AG08396 (cell line): ENCODE measurements at places on chromosomes 1 and 21.

GRCh38 chr1:81760477-81761097 is 40.1 kb upstream of the ADGRL2 start:
- peak; percentile 9 for DNase-seq

- DNase-seq, result no peak
Measured at GRCh38 chr1:97758541-97759057, 162.2 kb downstream of the DPYD start.

DNA sequence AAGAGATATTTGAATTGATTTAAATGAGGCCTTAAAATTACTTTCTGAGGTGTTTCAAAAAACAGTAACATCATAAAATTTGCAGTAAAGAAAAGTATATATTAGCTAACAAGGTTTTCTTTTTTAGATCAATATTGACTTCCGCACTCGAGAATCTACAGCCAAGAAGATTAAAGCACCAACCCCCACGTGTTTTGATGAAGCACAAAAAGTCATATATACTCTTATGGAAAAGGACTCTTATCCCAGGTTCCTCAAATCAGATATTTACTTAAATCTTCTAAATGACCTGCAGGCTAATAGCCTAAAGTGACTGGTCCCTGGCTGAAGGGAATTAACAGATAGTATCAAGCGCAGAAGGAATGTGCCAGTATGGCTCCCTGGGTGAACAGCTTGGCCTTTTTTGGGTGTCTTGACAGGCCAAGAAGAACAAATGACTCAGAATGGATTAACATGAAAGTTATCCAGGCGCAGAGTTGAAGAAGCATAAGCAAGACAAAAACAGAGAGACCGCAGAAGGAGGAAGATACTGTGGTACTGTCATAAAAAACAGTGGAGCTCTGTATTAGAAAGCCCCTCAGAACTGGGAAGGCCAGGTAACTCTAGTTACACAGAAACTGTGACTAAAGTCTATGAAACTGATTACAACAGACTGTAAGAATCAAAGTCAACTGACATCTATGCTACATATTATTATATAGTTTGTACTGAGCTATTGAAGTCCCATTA is 3.6 kb downstream of the RGS1 start:
- DNase-seq, result no peak

DNA sequence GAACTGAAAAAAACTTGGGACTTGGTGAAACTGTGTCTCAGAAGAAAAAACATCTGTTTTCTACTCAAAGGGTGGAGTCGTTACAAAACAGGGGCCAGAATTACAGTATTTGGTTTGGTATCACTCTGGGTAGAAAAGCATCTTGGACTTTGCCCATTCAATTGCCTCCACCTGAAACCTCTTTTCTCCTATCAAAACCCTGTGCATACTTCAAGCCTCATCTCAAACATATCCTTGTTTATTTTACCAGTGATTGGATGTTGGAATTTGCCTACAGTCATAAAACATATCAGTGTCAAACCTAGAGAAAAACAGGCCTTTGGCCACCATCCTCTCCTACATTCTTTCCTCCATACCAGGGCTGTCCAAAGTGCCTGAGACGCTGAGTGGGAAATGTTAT is 281.5 kb downstream of the PLPP3 start:
- DNase-seq, result no peak

DNA sequence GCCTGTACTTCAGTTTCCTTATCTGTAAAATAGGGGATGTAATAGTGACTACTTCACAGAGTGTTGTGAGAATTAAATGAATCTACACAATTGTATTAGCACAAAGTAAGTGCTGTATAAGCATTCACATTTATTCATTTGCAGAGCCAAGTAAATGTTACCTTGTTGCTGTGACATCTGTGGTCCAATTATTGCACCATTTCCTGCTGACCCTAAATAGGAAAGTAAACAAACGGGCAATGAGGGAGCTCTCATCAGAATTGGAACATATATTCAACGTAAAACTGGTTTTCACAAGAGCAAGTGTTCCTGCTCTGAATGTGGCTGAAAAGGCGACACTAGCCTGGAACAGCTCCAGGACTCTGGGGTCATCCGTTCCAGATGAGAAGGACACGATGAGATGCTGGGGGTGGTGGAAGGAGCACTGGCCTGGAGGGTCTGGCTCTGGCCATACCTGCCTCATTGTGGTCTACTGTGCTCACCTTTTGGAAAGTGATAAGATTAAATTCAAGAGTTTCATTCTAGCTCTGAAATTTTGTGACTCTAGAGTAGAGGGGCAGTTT is 34.5 kb downstream of the PROX1 start:
- DNase-seq, result no peak

DNA sequence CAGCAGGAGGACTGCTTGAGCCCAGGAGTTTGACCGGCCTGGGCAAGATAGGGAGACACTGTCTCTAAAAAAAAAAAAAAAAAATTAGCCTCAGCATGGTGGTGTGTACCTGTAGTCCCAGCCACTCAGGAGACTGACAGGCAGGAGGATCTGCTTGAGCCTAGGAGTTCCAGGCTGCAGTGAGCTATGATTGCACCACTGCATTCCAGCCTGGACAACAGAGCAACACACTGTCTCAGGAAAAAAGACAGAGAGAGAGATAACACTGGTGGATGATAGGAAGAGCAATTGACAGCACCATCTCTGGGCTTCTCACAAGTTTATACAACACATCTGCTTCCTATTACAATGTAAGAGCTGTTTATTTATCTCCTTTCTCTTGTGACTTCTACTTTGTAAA is 2.4 kb upstream of the RNU11 start:
- no peak for DNase-seq

GRCh38 chr1:153775458-153776327 is 486 bp downstream of the SLC27A3 start:
- DNase-seq, result peak; percentile 70

DNA sequence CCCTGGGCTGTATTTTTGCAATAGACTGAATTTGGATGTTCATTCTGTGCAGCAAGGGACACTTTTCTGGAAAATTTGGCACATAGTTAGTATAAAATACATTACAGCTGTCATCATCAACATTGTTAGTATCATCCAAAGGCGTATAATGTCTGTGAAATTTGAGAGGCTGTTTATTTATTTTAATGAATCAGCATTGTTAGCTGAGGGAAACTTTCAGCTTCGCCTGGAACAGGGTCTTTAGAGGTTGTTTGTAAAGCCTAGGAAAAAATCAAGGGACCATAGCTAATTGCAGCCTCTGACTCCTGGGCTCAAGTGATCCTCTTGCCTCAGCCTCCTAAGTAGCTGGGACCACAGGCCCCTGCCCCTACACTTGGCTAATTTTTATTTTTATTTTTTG is 106.8 kb upstream of the USP24 start:
- peak; percentile 34 for DNase-seq

DNA sequence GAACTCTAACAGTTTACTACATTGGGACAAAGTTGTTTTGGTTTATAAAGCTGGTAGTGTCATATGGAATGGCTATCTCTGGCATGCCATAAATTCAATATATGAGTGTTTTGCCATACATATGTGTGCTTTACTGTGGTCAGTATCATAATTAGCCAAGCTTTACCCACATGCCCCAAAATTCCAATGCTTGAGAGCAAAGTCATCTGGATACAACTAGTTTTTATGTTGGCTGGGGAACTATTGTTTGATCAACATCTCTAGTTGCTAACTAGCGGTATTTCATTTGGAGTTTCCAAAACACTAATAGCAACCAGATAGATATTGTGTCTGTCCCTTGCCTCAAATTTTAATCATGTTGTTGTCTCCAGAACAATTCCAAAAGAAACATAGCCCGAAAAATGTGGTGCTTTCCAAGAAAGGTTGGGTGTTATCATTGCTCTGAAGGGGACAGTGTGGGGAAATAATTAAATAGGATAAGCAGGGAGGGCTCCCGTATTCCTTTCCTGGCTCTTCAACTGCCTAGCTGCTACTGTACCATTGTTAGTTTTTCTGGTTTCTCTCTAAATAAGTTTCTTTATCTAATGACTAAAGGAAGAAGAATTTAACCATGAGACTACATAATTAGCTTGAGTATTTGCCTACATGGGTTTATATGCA is 136.1 kb downstream of the TGFB2 start:
- no peak for DNase-seq

- no peak for DNase-seq
Measured at GRCh38 chr1:28134651-28135207, 41.8 kb downstream of the PTAFR start.

GRCh38 chr1:89100412-89100811 is 25.5 kb downstream of the GBP2 start:
- no peak for DNase-seq

GRCh38 chr1:83060651-83061390 is 938.1 kb downstream of the TTLL7 start:
- DNase-seq, result no peak

DNA sequence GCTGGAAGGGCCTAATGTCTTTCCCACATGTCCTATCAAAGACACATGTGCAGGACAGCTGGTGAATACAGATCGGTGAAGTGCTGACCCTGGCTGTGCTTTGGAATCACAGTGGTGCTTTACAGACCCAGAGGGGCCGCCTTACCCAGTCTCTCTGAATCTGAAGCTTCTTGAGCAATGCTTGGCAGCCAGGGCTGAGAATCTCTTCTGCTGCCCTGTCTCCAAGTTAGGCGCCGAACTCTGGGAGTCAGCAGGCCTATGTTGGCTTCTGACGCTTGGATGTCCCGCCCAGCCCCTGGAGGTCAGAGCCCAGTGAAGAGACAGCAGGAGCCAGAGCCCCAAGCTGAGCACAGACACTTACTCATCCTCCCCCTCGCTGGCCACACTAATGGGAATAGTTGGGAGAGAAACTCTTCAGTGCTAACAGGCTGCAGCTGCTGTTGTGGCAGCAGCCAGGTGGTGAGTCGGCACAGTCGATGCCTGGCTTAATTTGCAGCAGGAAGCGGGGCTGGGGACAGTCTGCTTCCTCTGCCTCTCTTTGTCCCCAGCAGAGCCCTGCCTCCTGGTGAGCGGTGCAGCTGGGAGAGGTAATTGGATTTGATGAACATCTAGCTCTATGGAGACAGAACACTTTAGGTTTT is 68.1 kb downstream of the URB2 start:
- no peak for DNase-seq

GRCh38 chr21:41612674-41613532 is 104.9 kb upstream of the TMPRSS2 start:
- peak; percentile 86 for DNase-seq

DNA sequence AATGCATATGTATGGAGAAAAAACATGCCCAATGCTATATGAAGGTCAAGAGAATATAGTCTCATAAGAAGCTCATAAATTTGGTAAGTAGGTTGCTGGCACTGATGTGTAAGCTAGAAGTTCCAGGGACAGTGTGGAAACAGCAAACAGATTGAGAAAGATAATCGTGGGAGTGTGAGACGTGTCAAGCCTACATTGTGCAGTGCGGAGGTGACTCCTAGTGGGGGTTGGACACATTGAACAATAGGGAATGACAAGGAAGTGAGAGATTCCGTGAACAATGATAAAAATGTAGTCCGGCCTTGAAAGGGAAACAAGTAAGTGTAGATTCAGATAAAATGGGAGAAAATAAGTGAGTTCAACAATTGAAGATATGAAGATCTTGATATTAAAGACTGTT is 788.4 kb upstream of the PRMT6 start:
- no peak for DNase-seq

DNA sequence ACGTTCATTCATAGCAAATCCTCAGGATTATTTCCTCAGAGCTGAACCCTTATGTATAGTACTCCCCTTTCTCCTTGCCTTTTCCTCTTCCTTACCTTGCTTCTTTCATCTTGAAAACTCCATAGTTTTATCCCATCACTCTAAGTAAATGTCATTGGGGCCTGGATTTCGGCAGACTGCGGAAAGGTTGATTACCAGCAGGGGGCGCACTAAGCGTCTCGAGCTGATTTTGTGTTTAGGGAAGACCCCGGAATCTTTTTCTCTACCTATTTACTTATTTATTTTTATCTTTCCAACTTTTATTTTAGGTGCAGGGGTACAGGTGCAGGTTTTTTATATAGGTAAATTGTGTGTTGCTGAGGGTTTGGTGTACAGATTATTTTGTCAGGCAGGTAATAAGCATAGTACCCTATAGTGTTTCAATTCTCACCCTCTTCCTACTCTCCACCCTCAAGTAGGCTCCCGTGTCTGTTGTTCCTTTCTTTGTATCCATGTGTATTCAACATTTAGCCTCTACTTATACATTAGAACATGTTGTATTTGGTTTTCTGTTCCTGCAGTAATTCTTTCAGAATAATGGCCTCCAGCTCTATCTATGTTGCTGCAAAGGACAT is 11.4 kb upstream of the MTARC1 start:
- DNase-seq, result peak; percentile 44

DNA sequence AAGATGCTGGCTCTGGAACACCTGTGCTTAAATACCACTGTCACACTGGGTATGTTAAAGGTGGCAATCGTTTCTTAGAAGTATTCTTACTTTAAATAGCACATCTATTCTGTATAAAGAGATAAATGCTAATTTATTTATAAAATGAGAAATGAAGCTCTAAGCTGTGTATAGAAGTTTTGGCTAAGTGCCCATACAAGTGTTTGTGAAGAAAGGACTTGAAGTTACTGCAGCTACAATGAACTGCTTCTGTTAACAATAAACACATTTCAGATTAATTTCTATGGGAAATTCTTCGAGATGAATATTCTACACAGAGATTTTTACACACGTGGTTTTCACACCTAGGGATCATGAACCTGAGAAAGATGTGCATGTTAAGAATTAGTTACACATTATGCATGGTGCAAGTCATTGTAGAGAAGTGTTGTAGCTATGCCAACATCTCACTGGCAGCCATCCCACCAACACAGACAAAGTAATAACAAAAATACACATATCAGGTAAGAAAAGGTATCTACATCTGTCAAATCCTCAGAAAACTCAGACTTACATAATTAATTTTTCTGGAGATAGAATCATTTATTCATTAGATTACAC is 16.2 kb downstream of the COL24A1 start:
- no peak for DNase-seq

DNA sequence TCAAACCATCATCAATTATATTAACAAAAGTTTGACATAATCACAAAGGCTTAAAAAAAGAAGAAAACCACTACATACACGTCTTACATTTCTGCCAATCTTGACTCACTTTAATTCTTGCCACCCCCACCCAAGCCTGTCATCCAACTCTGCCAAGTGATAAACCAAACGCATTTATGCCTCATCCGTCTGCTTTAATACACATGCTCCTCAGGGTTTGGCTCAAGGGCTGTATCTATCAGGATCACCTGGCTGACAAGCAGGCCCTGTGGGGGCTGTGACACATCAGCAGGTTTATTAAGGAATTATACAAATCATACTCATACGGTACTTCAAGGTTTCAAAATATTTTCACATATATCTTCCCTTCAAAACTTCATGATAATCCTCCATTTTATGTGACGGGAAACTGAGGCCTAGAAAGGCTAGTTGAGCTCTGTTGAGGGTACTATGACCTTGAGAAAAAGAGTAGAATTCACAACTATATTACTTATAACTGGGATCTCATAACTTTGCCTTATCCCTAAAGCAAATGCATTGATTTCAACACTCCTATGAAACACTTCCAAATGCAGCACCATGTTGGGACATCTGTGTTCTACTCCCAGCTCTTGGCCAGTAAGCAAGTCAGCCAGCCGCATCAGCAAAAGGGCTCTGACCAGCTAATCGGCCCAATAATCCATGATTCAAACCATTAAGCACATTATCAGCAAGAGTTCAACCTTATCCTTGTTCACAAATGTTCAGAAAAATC is 8.7 kb downstream of the SORT1 start:
- no peak for DNase-seq

- DNase-seq, result no peak
Measured at GRCh38 chr1:67582625-67583461, 102.2 kb upstream of the GADD45A start.
